Subcutaneous preadipocyte (primary cell): ENCODE measurements at places on chromosomes 1 and 21. TPM values are rescaled to one million over a fixed set of nuclear protein-coding genes. Genes with fewer than 3 reads are reported as not detected.

The FAM20B gene
- 28.7 and 47.5 TPM in 2 replicates for total RNA-seq

The RUNX3 gene
- not detected in 2 replicates for total RNA-seq

The NOTCH2 gene
- total RNA-seq = 219 and 271 TPM in 2 replicates

The PTPRC gene
- not detected in 2 replicates for total RNA-seq

The CD34 gene
- total RNA-seq = under 0.01 and 0.39 TPM in 2 replicates

The SPTA1 gene
- under 0.01 TPM in 1 of 2 replicates, not detected in the other for total RNA-seq

The SLC25A34 gene
- 0.39 and 0.73 TPM in 2 replicates for total RNA-seq

The PLA2G2F gene
- total RNA-seq = not detected in 2 replicates

The TRAF3IP3 gene
- total RNA-seq = not detected in 2 replicates

The SPRR5 gene
- total RNA-seq = not detected in 2 replicates

The SLC1A7 gene
- total RNA-seq = under 0.01 TPM in 1 of 2 replicates, not detected in the other

The RCAN1 gene
- 26.2 and 35.6 TPM in 2 replicates for total RNA-seq

The ACTRT2 gene
- total RNA-seq = not detected in 2 replicates

The SLAMF1 gene
- not detected in 2 replicates for total RNA-seq

The DISC1 gene
- 2.6 and 5.1 TPM in 2 replicates for total RNA-seq

The RAB42 gene
- total RNA-seq = 3.3 and 8.5 TPM in 2 replicates

The LAPTM5 gene
- 0.37 and 0.39 TPM in 2 replicates for total RNA-seq

The AJAP1 gene
- under 0.01 TPM in 2 replicates for total RNA-seq

The OR2L3 gene
- not detected in 2 replicates for total RNA-seq
